NCI-H226 (cell line): ENCODE measurements at places on chromosomes 11 and 22.
A peak's percentile ranks its signal among the peaks of the same experiment; 100 is the strongest.

DNA sequence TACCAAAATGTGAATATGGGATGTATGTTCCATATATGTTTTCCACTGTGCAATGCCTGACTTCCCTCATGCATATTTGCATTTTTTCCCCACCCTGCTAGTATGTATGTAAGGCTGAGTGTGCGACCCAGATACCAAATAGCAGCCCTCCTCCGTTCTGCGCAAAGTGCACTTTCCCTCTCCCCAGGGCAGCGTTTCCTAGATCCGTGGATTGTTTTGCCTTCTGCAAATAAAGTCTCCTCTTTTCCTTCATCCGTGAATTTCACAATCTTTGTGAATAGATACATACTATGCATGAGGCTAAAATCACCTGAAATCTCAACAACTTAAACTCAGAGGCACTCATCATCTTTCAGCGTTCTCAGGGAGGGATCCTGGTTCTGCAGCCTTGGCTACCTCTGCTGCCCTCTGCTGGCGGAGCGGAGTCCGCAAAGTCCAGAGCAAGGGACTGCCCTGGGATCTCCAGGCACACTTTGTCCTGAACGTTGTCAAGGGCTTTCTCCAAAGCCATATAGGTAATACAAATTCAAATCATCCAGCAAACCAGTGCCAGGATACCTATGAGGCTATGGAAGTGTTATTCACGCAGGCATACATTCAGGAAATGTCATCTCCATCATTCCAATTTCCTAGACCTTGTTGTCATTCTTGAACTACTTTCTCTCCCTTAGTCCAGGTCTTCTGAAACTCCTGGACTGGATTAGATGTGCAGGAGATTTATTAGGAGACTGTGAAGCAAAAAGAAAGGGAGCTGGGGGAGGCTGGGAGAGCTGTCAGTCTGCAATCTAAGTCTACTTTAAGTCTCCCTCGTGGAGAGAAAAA is 53.1 kb downstream of the CNTF start:
- DNase-seq = peak; percentile 37

GRCh38 chr11:129694538-129694937 is 121.1 kb upstream of the TMEM45B start:
- no peak for DNase-seq

GRCh38 chr11:31150011-31150410 is 219.5 kb downstream of the DCDC1 start:
- no peak for DNase-seq

DNA sequence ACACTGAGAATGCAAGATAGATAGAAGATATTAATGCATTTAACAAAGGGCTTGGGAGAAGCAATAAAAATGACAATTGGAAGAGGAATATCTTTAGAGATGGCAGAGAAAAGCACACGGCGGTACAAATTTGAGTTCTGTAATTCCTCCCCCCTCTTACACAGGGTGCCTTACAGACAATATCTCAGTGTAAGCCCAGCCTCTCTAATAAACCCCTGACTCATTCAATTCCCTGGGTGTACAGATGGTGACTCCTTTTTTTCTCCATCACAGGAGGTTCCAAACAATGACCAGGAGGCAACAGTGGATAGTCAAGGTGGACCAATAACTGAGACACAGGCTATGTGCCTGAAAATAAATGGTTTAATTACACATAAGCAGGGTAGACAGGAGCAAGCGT is 598.6 kb downstream of the OPCML start:
- no peak for DNase-seq

GRCh38 chr11:75150879-75151278 is at the start of gene SLCO2B1:
TSS of gene SLCO2B1 (plus strand) at chr11:75151107. CDS start at chr11:75151382, 275 bp downstream.
- no peak for DNase-seq

DNA sequence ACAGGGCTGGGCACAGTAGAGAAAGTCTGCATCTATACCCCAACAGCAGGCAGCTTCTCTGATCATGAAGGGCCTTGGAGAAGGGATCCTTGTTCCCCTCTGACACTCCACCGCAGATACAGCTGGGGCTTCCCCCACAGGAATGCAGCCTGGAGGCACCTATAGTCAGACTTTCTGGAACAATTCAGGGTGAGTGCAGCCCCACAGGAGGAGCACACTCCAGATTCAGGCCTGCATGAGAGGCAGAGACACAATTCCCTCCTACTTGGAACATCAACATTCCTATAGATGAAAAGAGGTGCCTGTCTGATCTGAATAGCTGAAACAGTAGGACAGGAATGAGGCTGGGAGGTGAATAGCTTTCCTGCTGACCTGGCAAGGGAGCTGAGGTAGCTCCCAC is 1298.0 kb upstream of the CNTN5 start:
- DNase-seq = peak; percentile 45

- no peak for DNase-seq
These were observed 97.4 kb upstream of the SLC6A5 start for GRCh38 chr11:20501971-20502370.

DNA sequence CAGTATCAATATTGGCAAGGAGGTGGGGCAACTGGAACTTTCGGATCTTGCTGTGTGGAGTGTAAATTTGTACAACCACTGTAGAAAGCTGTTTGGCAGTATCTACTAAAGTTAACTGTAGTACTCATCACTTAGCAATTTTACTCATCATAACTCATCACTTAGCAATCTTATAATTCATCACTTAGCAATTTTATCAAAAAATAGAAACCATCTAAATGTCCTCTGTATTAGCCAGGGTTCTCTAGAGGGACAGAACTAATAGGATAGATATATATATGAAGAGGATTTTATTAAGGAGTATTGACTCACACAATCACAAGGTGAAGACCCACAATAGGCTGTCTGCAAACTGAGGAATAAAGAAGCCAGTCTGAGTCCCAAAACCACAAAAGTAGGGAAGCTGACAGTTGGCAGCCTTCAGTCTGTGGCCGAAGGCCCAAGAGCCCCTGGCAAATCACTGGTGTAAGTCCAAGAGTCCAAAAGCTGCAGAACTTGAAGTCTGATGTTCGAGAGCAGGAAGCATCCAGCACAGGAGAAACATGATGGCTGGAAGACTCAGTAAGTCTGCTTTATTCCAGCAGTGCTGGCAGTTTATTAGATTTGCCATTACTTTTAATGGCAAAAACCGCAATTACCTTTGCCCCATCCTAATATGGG is 92.9 kb upstream of the USP47 start:
- DNase-seq = peak; percentile 59

DNA sequence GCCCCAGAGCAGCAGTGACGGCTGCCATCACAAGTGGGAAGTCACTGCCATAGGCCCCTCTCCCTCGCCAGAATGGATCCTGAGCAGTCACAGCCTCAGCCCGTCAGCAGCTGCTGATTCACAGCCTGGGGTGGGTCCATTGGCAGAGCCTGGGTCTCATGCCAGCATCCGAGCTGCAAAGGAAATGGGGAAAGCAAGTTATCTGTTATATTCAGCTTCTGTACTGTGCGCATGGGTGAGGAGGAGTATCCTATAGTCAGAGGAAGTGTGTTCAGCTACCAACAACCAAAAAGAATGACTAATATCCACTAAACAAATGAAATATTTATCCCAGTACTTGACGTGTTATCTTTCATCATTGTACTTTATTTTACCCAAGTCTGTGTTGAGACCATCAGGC is 119.7 kb downstream of the RCN1 start:
- peak; percentile 96 for DNase-seq

DNA sequence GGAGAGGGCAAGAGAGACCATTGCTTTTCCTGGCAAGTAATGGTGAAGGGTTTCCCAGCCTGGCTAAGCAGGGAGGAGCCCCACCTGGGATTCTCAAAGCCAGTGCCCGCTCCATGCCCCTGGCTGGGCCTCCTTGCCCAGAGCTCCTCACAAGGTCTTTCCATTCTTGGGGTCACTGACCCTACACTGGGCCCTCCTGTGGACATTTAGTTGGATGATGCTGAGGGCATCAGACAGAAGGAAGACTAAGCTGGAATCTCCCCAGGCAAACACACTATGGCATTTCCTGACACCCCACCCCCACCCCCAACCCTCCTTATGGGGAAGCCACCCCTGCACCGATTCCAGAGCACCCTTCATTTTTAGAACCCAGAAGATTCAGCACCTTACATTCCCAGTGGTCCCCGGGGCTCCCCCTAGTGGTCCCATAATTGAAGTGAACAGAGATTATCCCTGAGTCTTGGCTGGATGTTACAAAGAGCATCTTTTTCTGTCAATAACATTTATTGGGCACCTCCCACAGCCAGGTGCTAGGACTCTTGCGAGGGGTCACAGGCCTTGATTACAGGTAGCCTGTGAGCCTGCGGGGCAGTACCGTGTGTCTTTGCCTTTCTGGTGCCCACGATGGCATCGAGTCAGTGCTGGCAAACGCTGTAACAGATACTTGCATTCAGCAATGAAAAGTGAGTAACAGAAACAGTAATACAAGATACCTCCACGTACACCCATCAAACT is 548.5 kb downstream of the BUD13 start:
- DNase-seq = no peak

DNA sequence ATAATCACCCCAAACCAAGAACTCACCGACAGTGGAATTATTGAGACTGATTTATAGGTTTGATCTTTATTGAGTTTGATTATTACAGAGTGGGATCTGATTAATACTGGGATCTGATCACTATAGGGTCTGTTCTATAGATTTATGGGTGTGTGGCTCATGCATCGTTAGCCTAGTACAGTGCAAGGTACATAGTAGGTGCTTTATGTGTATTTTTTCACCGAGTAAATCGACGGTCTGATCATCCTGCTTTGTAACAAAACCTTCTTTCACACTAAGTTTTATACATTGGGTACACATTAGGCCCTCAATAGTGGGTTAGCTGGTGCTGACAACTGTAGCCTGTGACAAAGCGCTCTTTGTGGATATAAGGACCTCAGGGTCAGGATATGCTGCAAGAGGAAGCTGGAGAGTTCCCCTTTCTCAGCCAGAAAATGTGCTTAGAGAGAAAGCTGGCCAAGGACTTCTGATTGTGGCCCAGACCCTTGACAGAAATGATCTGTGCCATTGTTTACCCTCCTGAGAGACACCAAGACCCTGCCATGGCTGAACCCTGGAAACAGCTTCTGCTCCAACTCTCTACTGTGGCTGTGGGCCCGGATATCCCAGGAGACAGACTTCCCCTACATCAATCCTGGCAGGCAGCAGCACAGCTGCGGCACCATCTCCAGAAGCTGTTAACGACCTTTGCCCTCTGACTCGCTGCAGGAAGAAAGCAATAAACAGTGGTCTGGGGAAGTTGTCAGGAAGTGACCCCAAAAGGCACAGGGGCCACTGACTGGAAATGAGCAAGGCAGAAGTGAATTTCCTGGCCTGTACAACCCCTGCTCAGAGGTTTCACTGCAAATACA is 16.1 kb upstream of the TPP1 start:
- DNase-seq = no peak

DNA sequence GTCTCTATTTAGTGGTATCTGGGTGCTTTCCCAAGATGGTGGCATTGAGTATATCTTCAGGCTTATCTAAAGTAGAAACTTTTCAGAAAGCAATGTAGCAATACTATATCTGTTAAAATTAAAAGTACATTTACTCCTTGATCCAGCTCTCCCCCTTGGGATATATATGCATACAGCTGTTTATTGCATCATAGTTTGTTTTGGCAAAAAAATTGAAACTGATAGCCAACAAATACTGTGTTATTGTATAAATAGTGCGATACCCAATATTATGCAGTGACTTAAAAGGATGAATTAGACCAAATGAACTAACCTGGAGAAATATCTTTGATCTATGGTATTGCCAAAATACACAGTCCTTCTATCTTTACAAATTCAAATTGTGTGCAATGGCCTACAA is 8.4 kb upstream of the OR10A3 start:
- no peak for DNase-seq

GRCh38 chr11:82871646-82872045 is 28.6 kb downstream of the PRCP start:
- no peak for DNase-seq

DNA sequence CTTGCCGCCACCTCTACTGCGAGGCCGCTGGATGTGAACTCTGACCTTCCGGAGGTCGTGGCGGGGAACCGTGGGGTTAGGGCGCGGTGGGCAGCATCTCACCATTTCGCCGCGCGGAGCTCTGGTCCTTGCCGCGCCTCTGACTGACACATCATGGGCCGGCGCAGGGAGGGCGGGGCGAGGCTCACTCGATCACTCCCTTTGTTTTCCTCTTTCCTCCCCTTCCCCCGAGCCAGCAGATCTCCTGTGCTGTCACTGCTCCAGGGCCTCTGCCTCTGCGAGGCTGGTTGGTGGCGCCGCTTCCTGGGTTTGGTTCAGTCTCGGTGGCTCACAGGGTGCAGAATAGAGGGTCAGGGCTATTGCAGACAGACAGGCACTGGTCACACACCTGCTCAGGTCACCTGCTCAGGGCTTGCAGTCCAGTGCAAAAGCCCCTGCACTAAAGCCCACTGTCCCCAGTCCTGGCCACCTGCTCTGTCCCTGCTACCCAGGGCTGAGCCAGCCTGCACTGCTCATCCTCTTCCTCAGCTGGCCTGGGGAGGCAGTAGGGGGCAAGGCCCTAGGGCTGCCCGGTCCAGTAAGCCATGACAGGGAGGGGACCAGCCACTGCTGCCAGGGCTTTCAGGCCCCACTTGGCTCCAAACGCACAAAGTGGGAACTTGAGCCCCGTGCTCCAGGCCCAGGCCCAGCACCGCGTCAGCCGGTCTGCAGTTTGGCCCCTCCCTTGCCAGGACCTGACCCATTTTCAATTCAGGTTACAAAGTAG is 36.2 kb downstream of the PISD start:
- no peak for DNase-seq

- DNase-seq = no peak
These were observed 61.9 kb upstream of the PARVG start for GRCh38 chr22:44118645-44119315.

DNA sequence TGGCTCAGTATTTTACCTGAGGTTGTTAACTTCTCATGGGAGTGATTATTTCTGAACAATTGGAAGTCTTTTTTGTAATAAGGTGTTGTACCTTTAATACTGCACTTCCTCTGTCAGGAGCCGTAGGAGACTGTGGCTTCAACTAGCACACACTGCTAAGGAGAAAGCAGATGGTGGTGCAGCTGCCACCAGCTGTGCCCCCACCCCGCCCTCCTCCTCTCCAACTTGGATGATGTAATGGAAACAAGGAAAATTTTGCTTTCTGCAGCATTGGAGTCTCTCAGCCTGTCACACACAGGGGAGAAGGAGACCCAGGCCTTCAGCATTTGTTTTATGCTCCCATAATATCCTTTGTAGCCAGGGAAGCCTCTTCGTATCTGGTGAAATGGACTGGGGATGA is 91.2 kb downstream of the TEAD1 start:
- DNase-seq = no peak

- DNase-seq = peak; percentile 54
These were observed 55.3 kb upstream of the CCDC188 start for GRCh38 chr22:20205964-20206708.

DNA sequence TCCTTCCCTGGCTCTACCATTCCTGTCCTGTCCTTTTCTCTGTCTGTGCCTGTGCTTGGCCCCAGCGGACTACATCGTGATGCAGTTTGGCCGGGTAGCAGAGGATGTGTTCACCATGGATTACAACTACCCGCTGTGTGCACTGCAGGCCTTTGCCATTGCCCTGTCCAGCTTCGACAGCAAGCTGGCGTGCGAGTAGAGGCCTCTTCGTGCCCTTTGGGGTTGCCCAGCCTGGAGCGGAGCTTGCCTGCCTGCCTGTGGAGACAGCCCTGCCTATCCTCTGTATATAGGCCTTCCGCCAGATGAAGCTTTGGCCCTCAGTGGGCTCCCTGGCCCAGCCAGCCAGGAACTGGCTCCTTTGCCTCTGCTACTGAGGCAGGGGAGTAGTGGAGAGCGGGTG is 20.4 kb downstream of the TUB start:
- no peak for DNase-seq

- peak; percentile 32 for DNase-seq
These were observed 11.5 kb downstream of the BMAL1 start for GRCh38 chr11:13289081-13289480.

- DNase-seq = no peak
These were observed 620 bp downstream of the EFEMP2 start for GRCh38 chr11:65871811-65872548.
